ENCODE measurements at places on chromosomes 6 and 20.

GRCh38 chr6:165605901-165606739 is 56.9 kb downstream of the PDE10A start:
- DNase-seq, result no peak

DNA sequence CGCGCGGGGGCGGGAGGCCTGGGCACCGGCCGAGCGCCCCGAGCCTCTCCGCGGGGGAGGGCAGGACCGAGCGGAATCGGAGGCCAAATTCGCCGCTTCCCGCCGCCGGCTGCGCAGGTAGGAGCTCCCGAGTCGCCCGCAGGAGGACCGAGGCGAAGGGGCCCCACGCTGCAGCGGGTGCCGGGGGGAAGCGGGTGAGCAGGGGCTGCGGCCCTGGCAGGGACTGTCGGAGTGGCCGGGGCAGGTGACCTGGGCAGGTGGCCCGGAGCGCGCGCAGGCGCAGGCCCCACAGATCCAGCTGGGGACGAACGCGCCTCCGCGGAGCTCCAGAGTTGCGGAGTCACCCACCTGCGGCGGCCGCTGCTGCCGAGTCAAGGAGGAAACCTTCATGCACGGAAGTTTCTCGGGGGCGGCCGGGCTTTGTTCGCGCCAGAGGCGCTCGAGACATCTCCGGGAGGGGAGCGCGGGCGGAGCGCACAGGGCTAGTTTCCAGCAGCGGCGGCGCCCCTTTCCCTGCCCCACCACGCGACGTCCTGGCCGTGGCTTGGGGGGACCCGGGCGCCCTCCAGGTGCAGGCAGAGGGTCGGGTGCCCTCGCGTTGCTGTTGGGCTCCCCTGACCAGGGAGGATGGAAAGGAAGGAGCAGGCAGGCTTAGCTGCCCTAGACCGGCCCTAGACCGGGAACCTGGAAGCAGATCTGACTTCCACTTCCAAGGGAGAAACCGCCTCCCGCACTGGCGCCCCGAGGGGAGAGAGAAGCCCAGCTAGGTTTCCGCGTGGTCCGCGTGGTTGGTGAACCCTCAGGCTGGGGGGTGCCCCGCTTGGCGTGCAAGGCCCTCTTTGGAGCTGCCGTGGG is 590 bp downstream of the SLCO4A1 start:
- peak; percentile 38 for DNase-seq

DNA sequence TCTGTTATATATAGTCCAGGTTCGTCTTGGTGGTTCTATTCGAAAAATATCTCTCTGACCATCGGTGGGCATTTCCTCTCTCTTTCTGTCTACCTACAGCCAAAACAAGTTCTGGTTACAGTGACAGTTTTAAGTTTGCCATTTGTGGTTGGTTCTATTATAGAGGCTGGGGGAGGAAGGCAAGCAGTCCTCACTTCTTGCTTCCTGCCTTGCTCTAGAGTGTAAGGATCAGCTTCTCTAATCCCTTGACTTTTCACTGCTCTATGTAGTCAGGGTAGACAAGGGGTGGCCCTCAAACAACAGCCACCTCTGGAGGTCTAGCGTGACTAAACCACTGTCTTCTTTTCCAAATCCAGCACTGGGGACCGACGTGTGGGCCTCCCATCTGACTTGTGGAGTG is 16.1 kb downstream of the E2F3 start:
- DNase-seq, result no peak

DNA sequence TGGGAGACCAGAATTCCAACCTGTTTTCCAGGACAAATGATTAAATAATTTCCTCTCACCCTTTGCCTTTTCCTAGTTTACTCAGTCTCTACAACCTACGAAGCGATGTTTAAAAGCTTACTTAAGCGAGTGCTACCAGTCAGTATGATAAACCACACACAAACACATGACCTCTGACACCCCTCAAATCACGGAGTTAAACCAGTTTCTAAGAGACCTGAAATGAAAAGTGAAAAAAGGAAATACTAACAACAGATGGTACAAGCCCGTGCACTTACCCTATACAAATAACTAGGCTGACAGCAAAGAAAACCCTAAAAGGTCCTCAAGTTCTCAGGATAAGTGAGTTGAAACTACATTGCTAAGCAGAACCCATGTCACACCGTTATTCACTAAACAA is 7.7 kb downstream of the TNFRSF21 start:
- DNase-seq, result no peak

DNA sequence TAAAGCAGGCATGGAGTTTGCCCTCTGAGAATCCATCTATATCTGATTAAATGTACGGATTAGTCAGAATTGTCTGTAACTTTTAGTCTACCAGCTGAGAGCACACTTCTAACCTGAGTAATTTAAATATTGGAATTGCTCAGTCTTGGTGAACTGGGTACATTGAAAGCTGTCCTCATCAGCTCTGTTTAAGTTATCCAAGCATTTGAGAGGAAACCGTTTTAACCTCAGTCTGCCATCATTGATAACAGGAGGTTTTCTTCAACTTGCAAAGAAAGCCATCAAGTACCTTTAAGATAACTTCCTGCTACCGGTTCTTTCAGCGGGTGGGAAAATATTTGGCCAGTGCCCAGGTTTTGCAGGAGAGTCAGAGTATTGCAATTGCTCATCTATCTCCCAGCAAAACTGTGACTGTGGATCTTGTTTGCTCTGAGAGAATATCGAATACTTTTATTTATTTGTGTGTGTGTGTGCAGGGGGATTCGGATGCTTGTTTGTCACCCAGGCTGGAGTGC is 31.1 kb upstream of the F13A1 start:
- no peak for DNase-seq

- DNase-seq, result no peak
Measured at GRCh38 chr20:50227506-50227905, 36.9 kb downstream of the CEBPB start.

GRCh38 chr20:17969278-17969883 is 563 bp downstream of the MGME1 start:
- DNase-seq, result no peak

- DNase-seq, result no peak
Measured at GRCh38 chr20:36582821-36583220, 9.4 kb downstream of the TGIF2 start.

GRCh38 chr6:21163110-21163837 is 430.3 kb upstream of the SOX4 start:
- no peak for DNase-seq

DNA sequence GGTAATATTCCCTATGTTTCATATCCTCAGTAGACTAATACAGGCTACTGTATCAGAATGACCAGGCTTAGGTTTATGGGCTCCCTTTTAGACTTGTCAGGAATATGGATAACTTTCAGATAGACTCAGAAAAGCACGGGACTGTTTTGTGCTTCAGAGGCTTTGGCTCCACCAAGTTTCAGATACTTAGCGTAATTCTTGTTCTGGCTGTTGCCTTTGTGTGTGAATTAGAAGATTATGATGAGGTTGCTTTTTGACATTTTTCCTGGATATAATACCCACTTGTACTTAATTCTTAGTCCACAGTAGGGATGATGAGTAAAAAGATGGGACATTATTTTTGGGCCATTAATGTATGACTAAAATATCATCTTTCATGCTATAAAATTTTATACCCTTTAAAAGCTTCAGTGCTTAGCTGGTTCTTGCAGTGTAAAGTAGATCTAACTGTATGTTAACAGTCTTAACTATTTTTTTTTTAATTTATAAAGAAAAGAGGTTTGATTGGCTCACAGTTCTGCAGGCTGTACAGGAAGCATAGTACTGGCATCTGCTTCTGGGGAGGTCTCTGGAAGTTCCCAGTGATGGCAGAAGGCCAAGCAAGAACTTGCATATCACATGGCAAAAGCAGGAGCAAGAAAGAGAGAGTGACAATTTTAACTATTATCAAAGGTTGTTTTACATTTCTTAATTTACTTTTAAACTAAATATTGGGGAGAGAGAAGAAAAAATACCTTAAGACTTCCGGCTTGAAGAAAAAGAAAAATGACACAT is 120.7 kb downstream of the ZFAND3 start:
- no peak for DNase-seq

GRCh38 chr6:154370545-154370944 is 13.9 kb upstream of the IPCEF1 start:
- DNase-seq, result peak; percentile 3

GRCh38 chr6:32658268-32658897 is 8.1 kb downstream of the HLA-DQB1 start:
- DNase-seq, result no peak

DNA sequence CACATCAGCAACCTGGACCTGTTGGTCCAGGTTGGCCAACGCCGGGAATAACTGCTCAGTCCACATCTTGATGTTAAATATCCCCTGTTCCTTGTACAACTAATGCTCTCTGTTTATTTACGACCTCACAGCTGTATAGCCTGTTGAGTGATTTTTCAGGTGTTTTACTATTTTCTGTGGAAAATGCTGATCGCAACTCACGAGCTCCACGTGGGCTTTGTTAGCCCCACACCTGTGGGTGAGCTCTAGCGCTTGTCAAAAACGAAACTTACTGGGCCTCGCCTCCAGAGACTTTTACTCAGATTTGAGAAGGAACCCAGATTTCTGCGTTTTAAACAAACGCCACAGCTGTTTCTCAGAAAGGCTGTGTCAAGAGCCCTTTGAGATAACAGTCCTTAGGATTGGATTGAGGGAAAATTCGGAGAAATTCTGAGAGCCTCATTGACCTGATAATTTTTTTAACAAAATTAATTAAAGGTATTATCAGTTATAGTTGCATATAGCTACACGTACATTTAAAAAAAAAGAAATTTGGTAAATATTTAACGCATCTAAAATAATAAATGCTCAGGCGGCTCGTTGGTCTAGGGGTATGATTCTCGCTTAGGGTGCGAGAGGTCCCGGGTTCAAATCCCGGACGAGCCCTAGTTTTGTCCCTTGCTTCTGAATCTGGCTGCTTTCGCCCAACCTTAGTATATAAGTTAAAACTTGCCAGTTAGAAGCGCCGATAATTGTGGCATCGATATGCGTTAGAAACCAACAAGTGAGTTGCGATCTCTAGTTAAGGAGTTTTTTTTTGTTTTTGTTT is 16.7 kb downstream of the HMGN4 start:
- DNase-seq, result peak; percentile 72

GRCh38 chr6:51926125-51926524 is 161.3 kb downstream of the PKHD1 start:
- no peak for DNase-seq

- DNase-seq, result no peak
Measured at GRCh38 chr6:122081921-122082320, 317.5 kb upstream of the HSF2 start.

DNA sequence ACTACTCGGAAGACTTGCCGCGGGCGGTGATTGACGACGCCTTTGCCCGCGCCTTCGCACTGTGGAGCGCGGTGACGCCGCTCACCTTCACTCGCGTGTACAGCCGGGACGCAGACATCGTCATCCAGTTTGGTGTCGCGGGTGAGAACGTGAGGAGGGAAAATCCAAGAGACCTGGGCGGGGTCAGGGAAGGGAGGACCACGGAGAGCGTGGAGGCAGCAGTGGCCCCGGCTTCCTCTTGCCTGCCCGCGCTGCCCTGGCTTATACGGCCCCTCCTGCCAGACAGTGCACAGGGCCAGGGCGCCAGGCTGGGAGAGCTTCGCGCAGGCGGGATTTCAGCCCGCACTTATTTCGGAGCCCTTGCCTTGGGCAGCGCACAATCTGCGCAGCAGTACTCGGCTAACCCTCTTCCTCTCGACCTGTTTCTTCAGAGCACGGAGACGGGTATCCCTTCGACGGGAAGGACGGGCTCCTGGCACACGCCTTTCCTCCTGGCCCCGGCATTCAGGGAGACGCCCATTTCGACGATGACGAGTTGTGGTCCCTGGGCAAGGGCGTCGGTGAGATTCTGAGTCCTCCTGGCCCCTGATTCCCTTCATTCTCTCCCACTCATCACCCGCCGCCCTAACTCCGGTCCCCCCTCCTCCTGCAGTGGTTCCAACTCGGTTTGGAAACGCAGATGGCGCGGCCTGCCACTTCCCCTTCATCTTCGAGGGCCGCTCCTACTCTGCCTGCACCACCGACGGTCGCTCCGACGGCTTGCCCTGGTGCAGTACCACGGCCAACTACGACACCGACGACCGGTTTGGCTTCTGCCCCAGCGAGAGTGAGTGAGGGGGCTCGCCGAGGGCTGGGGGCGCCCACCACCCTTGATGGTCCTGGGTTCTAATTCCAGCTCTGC is 2.0 kb downstream of the MMP9 start:
- DNase-seq, result peak; percentile 65

DNA sequence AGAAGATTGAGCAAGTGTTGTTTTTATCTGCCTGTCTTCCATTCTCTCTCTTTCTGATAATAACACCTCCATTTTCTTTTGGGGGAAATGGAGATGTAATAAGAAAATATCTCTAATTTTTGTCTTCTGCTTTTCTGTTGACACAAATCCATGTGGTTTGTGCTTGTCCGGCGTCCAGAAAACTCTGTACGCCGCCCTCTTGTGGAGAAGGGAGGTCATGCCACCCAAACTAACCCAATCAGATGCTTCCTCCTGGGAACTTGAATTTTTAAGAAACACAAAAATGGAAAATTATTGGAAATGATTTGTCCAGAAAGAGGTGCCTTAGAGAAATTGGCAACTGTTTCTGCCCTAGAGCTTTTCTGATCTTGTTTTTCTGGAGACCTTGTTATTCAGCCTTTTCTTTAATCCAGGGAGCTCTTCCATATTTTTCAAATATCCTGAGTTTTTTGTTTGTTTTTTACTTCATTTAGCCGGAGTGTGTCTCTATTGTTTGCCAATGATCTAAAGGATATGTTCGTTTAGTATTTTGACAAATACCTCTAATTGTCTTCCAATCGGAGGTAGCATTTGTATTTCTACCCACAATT is 17.8 kb upstream of the FNDC1 start:
- DNase-seq, result peak; percentile 20

DNA sequence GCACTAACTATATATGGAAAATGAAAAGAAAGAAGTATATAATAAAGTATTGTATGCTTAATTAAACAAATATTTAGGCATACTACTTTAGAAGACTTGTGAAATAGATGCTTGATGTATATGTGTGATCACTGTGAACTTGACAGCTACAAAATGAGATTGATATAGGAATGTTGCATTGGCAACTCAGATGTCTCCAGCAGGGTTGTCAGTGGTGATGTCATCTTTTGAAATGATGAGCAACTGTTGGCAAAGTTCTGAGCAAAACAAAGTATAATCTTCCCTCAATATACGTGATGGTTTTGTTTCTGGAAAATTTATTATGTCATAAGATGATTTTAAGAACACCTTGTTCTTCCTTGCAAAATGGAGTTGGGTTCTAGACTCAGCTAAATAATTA is 133.8 kb downstream of the ARID1B start:
- no peak for DNase-seq

DNA sequence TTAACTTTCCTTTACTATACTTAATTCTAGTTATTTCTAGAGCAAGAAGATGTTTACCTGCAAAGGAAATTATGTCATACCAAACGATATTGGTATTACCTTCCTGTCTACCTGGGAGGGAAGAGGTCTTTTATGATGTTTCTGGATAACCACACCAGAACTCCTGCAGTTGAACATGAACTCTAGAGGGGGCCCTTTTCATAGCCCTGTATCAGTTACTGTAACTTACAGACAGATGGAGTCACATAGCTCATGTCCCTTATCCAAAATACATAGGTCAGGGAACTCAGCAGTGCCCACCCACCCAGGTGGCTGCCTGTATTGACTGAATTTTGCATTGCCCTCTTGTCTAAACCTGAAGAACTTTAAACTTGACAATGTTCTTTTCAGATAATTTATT is 35.1 kb upstream of the MYL9 start:
- no peak for DNase-seq

GRCh38 chr6:8513174-8513573 is 77.8 kb upstream of the SLC35B3 start:
- DNase-seq, result no peak

Data from immature natural killer cell (primary cell).